AG09319 (cell line): ENCODE measurements at places on chromosomes 4 and X.
A peak's percentile ranks its signal among the peaks of the same experiment; 100 is the strongest.

DNA sequence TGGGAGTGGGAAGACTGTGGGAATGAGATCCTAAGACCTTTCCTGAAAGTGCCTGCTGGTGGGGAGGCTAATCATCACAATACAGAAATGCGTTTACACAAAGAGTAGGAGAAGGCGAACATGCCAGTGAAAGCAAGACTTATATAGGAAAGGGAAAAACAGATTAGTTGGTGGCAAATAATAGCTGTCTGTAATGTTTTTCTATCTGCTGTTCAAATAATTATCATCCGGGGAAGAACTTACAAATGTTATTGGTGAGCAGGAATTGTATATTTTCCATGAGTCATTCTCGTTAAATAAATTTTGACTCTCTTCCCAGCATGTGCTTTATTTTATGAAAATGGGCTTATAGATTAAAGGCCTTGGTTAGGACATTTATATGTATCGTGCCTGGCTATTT is 196.5 kb downstream of the ARHGAP10 start:
- DNase-seq: no peak

DNA sequence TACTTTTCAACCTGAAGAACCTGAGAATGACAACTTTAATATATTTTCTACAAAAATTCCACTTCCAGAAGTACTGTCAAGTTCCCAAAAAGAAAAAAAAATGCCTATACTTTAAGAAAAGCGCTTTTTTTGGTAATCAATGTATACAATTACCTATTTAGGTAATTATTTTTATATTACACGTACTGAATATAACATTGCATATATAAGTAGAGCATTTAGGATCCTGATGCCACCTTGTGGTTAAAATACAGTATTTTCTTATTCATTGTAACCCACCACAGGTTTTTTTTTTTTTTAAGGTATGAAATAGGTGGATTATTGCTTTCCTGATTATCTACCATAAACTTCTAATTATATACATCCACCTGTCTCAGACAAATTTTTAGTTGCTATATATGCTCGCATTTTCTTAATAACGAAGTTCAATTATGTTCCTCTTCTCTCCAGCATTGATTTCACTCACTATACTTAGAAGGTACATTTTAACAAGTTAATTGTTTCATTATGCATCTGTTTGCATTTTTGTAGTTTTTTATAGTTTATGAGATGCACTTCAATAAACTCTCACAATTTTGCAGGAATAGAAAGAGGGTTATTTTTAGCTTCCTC is 5.2 kb downstream of the MAP9 start:
- DNase-seq: no peak

GRCh38 chr4:3266076-3266475 is 17.1 kb downstream of the MSANTD1 start:
- no peak for DNase-seq

DNA sequence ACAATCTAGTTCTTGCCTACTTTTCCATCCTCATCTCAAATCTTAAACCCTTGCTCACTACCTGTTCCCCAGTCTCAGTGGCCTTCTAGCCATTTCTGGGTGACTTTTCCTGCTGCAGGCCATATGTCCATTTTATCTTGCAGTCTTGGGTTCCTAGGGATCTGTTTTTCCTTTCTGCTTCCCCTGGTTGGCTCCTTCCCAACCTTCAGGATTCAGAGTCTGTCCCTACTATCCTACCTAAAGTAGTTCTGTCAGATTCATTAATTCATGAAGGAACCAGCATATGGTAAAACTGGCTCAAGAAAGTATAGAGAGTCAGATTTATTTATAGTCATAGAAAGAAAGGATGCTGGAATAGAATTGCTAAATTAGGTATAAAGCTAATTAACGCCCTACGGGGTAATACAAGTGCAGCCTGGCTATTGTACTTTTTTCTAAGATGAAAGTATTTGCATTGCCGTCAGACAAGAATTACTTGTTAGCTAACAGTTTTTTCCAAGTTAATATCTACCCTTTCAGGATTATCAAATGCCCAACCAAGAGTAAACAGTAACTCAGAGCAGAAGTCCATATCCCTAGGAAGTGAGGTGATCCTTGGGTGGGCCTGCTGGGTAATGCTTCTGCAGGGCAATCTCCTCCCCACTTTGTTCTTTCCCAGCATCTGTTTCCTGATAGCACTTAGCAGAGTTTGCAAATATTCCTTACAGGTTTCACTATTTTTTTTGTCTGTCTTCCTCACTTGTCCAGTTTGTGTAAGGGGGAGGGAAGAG is 63.6 kb downstream of the REPS2 start:
- DNase-seq: no peak

- peak; percentile 20 for DNase-seq
Measured at GRCh38 chr4:181077341-181077740, 1165.9 kb upstream of the TENM3 start.

- DNase-seq: no peak
Measured at GRCh38 chrX:103417370-103417769, 41.0 kb downstream of the BEX3 start.

GRCh38 chrX:112687189-112687691 is 7.5 kb upstream of the LHFPL1 start:
- DNase-seq: peak; percentile 65

DNA sequence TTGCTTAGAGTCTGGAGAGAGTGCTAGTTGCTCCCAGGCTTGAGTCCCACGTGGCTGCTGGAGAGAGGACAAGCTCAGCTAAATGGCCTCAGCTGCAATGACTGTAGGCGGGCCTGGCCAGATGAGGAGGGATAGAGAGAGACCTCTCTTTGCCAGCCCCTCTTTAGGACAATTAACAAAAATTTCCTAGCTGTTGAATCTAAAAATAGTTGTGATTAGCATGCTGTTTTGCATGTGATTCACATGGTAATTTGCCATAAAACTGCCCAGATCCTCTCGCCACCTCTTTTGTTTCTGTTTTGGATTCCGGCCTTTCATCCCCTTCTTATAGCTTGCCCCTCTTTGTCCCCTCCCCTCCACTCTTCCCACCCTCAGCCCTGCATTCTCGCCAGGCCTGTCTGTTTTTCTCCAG is 28.9 kb upstream of the PRPS1 start:
- no peak for DNase-seq

DNA sequence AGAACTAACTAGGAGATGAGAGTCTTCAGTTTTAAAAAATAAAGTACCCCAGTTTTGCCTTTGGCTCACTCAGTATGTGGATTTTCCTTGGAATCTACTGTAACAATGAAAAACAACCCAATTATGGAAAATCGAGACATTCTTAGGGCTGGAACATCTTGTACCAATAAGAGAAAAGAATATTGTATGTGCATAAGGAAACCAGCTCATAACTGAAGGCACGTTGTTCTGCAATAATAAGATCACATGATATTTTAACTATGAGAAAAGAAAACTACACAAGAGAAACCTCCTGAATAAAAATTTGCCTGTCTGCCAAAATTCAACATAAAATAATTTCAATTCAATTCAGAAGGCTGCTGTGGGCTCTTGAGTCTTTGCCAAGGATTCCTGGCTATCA is 261.8 kb upstream of the EDNRA start:
- DNase-seq: no peak

DNA sequence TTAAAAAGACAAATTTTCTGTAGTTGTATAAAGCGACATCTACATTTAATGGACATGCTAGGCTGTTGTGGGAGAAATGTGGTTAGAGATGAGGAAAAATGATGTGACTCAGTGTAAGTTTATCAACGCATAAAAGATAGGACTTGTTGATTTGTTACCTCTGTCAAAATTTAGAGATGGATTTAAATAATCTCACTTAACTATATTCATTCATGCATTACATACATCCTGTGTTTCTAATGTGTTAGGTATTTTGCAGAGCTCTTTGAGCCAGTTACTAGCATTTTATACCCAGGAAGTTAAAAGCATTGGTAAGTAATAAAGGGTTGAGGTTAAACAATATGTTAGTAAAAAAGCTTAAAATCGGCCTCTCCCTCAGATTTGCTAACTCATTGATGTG is 34.3 kb downstream of the METAP1 start:
- DNase-seq: no peak

DNA sequence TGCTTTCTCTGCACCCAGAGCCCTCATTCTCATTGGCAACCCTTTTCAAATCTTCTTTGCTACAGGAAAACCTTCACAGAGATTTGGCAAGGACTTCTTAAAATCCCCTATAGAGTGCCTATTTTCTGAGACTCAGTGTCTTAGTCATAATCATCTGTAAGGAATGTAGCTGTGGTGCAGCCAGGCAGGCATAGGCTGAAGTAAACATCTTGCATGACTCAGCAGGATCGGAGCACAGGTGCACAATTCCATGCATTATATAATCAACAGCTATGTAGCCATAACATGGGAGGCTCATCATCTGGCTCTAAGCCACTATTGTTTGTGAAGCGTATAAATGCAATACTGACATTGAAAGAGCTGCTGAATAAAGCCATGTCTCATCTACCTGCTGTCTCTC is 368.8 kb downstream of the MAGEE1 start:
- DNase-seq: no peak
